Stimulated activated CD4-positive, alpha-beta T cell treated with anti-CD3 and anti-CD28 coated beads, Interleukin-12 subunit alpha, Interleukin-12 subunit beta, amount 100 ng/mL, for 48 hours (primary cell): ENCODE measurements at places on chromosomes 7 and 10.

DNA sequence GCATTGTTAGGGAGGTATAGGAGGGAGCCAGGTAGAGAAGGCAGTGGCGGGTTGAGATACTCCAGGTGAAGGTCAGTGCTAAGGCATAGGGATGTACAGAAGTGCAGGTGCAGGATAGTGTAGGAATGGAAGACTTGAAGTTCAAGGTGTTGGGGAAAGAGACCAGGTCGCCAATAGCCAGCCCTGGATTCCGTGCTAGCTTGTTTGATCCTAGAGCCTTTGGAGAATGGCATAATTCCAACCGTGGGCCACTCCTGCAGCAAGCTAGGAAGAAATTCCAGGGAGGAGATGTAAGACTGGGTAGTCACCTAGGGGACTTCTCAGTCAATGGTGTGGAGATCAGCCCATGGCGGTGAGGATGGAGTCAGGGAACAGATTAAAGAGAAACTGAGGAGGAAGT is 272.7 kb downstream of the RPS24 start:
- DNase-seq = no peak

- DNase-seq = no peak
Measured at GRCh38 chr7:28903730-28904577, 54.2 kb downstream of the TRIL start.

DNA sequence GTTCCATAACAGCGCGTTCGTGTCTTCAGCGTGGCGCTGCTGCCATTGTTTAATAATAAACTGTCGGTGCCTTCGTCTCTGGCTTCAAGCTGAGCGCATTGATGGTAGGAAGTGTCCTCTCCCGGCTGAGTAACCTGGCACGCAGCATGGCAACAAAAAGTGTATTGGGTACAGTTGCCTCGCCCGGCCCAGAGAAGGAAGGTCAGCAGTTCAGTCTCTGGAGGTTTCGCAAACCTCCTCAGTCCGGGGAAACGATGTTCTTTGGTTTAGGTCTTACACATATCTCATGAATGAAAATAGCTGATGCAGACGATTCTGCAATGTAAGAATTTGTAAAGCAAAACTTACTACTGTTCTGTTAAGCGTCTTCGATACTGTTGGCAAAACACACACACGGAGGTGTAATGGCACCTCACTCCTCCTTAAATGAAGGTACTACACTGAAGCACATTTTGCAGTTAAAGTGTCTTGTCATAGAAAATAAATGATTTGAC is 739 bp upstream of the CCDC186 start:
- no peak for DNase-seq

GRCh38 chr10:78471723-78472550 is 438.3 kb downstream of the RPS24 start:
- DNase-seq = no peak

GRCh38 chr10:55378196-55378595 is 577.2 kb upstream of the PCDH15 start:
- DNase-seq = no peak

DNA sequence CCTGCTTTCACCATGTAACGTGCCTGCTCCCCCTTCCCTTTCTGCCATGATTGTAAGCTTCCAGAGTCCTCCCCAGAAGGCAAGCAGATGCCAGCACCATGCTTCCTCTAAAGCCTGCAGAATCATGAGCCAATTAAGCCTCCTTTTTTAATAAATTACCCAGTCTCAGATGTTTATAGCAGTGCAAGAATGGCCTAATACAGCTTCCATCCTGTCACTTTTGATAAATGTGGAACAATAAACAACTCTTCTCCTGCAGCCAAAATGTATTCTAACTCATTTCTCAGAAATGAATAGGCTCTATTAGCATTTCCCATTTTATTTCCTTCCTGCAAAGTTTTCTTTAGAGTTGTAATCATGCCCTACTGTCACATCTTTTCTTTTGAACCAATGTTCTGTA is 43.4 kb downstream of the C7orf25 start:
- no peak for DNase-seq

- peak; percentile 38 for DNase-seq
Measured at GRCh38 chr10:119655566-119656001, 4.4 kb downstream of the BAG3 start.

GRCh38 chr7:105164751-105165150 is 150.7 kb downstream of the KMT2E start:
- DNase-seq = no peak

- DNase-seq = no peak
Measured at GRCh38 chr10:73467206-73467605, 28.6 kb downstream of the PPP3CB start.

- no peak for DNase-seq
Measured at GRCh38 chr7:25055520-25056220, 69.4 kb downstream of the CYCS start.

- no peak for DNase-seq
Measured at GRCh38 chr7:136957391-136957790, 88.9 kb downstream of the CHRM2 start.

DNA sequence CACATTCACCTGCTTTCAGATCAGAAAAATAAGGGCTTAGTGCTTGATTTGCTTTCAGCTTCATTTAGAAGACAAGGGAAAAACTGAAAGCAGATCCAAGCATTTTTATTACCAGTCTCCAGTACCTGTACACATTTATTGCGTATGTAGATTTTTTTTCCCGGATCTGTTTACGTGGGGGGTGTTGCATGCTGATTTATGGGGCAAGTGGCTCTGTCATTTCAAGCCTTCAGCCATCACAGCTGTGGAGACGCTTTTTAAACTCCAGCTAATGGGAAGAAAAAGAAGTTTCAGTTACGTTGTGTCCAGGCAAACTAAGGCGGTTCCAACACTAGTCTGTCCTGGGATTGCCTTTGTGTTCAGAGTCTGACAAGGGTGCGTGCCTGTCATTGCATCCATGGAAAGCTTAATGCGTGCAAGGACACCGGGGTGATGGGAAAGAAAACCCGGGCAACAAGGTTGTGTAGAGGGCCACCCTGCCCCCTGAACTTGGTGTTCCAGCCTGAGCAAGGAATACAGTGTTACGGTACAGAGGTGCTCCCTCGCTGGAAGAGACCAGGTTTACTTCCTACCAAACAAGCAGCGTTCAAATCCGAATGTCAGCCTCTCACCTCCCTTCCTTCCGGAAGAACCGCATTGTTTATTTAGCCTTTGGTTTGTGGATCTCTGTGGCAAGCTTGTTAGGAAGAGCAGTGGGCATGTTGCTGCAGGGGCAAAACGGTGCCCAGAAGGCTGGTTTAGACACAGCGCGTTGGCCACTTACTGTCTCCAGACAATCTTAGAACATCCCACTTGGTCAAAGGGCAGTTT is 128.2 kb downstream of the FGFR2 start:
- DNase-seq = no peak

DNA sequence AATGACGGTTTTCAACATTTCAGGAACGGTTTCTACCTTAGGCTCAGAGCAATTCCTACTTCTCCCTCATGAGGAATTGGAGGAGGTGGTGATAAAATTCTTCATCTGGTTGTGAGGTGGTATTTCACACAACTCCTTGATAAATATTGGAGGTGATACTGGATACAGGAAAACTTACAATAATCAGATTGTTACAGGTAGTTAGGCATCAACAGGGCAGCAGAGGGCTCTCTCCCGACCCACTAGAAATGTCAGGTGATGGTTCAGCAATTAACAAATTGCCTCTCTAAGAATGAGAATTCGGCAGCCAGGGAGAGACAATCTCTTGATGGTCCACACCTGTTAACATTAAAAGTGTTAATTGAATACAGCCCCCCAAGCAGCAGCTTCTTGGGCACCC is 22.6 kb downstream of the ZNF786 start:
- no peak for DNase-seq

DNA sequence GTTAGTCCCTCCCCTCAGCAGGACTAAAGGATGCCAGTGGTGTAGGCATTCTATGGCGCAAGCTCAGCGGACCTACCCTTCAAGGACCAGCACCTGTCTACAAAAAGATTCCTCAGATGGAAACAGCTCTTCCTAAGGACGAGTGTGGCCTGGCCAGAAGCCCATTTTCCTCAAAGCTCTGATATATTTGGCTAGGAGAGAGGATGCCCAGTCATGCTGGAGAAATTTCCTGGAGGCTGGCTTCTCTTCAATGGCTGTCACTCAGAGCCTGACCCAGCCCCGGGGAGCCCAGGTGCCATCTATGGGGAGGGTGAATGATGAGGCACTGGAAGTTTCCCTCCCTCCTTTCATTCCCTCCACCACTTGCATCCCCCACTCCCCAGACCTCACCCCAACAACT is 111.5 kb downstream of the PLXNA4 start:
- DNase-seq = no peak

DNA sequence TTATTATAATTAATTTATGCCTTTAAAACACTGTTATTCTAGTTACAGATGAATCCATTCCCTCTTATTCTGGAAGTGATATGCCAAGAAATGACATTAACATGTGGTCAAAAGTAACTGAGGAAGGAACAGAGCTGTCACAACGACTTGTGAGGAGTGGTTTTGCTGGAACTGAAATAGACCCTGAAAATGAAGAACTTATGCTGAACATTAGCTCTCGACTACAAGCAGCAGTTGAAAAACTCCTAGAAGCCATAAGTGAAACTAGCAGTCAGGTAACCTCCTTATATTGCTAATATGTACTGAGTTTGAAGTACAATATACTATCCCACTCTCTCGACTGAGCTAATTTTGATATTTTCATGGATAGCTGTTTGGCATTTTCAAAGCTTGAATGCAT is 81.6 kb downstream of the CYP51A1 start:
- DNase-seq = no peak

DNA sequence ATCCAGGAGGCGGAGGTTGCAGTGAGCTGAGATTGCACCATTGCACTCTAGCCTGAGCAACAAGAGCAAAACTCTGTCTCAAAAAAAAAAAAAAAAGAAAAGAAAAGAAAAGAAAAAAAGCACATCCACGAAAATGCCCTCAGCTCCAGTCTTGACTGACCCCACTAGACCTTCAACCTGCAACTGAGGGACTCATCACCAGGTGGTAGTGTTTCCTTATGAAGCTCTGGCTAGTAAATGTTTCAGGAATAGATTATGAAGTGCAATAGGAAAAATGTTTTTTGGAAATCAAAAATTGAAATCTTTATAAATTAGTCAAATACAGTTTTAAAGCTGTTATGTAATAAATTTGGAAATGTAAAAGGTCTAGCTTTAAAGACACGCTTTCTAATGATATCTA is 22.4 kb downstream of the TLL2 start:
- no peak for DNase-seq

DNA sequence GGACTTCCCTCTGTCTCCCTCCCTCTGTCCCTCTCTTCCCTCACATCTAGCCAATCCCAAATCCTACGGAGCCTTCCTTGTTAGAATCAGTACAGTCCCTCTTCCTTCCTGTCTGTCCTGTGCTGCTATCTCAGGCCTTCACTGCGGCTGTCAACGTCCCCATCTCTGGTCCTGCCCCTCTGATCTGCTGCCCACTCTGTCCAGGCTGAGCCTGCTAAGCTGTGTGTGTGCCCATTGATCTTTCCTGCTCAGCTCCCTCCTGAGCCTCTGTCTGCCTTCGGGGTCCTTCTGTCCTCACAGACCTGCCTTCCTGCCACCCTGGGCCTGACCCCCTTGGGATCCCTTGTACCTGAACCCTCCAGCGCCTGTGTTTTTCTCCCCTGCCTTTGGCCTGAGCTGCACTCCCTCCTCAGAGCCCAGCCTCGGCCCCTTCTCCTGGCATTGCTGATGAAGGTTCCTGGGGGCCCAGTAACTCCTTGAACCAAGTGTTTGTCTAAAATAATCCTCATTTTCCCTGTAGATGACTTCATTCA is 182.1 kb upstream of the SHH start:
- no peak for DNase-seq

- DNase-seq = no peak
Measured at GRCh38 chr10:69684020-69684980, 54.3 kb downstream of the FAM241B start.

DNA sequence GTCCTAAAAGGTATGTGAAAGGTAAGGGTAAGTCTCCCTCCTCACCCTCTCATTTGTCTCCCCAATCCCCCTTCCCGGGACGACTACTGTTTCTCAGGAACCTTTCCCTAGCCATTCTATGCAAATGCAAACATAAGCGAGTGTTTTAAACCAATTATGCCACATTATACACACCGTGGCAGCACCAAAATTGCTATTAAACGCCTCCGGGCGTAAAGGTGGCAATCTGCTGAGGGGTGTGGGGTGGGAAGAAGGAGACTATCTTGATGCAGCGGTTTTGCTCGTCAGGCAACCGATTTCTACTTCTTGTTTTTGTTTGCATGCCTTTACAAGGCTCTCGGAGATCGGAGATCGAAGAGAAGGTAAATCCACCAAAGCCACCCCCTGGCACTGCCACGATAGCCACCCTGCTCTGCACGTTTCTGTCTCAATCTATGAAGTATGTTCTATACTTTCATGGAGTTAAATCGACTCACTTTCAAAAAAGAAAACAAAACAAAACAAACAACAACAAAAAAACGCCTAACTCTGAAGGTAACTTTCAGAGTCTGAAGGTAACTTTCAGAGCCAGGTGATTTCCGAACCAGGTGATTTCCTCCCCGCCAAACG is 46.0 kb upstream of the CDK1 start:
- no peak for DNase-seq

DNA sequence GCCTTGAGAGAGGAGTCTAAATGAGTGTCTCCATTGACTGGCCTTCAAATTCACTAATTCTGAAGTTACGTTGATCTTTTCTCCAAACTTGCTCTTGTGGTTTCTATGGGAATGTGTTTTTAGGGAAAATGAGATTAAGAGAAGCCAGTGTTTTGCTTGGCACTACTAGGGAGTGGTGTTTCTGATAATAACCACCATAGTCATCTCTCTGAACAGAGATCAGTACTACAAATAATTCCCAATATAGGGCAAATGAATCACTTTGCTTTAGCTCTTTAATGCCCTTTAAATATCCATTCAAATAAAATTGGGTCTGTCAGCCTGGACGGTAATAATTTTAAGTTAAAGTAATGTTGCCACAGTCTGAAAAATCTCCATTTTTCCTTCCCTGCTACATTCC is 90.8 kb downstream of the NRF1 start:
- no peak for DNase-seq

DNA sequence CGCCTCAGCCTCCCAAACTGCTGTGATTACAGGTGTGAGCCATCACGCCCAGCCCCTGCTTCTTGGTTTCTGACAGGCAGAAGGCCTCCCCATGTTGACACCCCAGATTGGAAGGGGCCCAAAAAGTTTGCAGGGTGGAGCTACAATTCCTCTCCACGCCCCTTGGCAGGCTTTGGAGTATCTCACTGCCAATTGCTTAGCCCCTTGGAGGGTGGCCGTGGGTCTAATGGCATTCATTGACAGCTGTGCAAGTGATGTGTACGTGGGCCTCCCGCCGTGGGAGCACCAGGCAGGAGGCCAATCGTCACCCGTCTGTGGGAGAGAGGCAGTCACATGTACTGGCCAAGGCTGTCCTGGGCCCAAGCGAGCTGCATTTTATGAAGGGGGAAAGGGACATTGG is 73.7 kb upstream of the PPIF start:
- no peak for DNase-seq
